ENCODE measurements at places on chromosomes 2 and 18. TPM values are rescaled to one million over a fixed set of nuclear protein-coding genes. Genes with fewer than 3 reads are reported as not detected.

Gene CYS1
- not detected for total RNA-seq

Gene ANKRD23
- 1.4 TPM for total RNA-seq

Gene KCNG2
- not detected for total RNA-seq

Gene DUSP2
- total RNA-seq = 0.49 TPM

Gene SULT1C4
- total RNA-seq = 82.8 TPM

Gene RGPD3
- under 0.01 TPM for total RNA-seq

Gene YES1
- total RNA-seq = 131 TPM

Gene RAB6C
- not detected for total RNA-seq

Gene OR6B3
- not detected for total RNA-seq

Gene SFT2D3
- total RNA-seq = 2.6 TPM

Gene OTOF
- 11.8 TPM for total RNA-seq

Gene MARS2
- total RNA-seq = 2.9 TPM

Gene IL36A
- not detected for total RNA-seq

Gene FEV
- not detected for total RNA-seq

Gene DSG3
- total RNA-seq = under 0.01 TPM

Gene CD302
- total RNA-seq = 11.6 TPM

Gene MBOAT2
- total RNA-seq = 20.0 TPM

Gene AMER3
- total RNA-seq = not detected

Gene HAAO
- total RNA-seq = not detected

Gene KCNJ3
- not detected for total RNA-seq

Gene CAPN14
- 0.13 TPM for total RNA-seq
